ENCODE measurements at places on chromosomes 3 and 15.

DNA sequence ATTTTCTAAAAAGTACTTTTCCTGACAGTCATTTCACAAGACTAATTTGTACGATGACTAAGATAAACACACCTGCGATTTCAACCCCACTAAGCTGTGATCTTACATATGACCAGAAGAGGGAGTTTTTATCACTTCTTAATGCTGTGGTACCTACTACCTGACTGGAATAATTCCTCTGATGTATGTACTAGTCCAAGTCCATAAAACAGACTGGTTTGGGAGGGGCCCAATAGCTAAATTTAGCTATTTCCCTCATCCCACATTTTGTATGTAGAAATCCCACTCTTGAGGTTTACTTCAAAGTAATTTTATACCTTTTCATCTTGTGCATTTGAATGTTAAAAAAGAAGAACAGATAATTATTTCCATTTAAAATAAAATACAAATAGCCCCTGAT, 49.7 kb upstream of the SCAANT1 start:
- no peak for DNase-seq

DNA sequence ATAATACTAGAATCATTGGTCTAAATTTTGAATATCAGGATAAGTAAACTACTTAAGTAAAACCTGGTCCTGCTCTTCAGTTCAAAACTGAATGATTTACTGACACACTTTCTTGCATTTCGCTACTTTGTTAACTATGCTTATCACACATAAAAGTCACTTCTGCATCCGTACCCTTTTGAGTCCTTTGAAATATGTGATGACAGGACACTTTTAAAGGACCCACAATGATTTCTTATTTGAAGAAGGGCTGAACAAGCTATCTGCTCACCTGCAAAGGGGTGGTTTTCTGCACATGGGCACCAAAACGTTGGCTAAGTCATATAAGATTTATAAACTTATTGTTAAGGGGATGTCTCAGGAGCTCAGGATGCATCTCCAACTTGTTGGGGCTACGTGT, 15.0 kb downstream of the GATM start:
- DNase-seq, result no peak

DNA sequence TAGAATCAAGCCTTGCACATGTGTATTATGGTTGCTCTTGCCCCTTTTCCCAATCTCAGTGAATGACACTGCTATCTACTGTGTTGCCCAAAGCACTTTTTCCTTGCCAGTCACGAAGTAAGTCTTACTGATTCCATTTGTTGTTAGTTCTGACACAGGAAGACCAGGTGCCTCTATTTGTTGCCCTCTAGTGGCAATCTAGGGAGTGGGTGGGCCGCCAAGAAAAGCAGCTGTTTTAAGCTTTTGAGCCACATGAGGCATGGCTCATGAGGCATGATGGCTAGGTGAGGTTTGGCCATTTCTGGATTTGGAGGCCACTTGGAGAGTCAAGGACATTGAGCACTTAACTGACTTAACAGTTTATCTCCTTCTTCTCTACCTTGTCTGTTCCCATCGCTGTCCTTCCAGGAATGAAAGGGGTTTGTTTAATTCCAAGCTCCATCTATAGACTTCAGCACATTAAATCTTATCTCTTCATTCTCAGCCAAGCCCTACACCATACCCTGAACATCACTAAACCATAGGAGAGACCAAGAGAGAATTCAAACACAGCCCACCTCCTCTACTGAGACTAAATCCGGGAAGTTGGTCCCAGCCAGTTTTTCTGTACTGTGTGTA, 103.1 kb downstream of the HCN4 start:
- DNase-seq, result peak; percentile 38

GRCh38 chr3:49952924-49953323, 13.0 kb downstream of the RBM6 start:
- DNase-seq, result no peak

DNA sequence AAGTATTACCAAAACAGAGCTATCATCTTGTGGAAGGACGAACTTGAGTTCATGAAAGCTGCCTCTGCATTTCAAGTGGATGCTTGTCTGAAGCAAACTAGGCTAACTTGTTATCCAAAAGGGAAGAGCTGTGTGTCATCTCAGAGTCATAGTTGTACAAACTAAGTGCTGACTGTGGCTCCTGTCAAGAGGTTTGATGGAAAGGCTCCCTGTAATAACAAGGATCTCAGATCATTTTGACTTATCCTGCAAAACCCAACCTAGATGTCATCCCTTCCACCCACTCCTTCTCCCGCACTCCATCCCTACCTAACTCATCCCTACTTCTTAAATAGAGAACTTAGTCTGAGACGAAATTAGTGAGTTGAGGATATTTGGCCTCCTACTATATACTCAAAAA, 110.8 kb downstream of the NR2E3 start:
- DNase-seq, result no peak

DNA sequence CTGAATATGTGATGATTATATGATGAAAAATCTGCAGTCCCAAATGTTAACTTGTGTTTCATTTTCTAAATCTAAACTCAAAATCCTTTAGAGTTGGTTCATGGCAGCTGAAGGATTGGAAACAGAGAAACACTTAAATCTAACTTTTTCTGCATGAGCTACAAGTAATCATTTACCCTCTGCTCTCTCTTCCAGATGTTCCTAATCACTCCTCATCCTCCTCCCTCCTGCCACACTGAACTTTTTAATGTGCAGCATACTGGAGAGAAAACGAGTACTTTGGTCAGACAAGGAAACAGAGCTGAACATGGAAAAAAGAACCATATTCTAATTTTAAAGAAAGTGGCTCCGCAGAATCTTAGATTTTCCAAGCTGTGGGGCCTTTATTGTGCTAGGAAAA, 321.2 kb upstream of the COL8A1 start:
- DNase-seq, result no peak

GRCh38 chr3:29889215-29889614, 608.3 kb downstream of the RBMS3 start:
- DNase-seq, result no peak

GRCh38 chr3:5057272-5057671, 64.8 kb upstream of the ARL8B start:
- no peak for DNase-seq

DNA sequence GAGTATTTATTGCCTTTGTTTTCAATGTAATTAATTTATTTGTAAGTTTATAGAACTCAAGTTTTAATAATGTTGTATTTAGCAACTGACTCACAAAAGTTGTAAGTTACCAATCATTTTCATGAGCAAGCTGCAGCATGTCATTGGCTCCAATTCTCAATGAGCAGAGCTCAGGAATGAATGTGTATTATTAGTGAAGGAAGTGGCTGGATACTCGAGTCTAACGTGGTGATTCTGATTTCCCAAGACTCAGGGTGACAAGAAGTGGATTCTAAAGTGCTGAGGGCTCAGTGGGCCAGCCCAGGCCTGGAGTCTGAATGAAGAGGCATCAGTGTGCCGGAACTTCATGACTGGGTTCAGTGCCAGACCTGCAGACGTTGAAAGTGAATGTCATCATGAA, 39.6 kb downstream of the CLDN11 start:
- DNase-seq, result no peak

DNA sequence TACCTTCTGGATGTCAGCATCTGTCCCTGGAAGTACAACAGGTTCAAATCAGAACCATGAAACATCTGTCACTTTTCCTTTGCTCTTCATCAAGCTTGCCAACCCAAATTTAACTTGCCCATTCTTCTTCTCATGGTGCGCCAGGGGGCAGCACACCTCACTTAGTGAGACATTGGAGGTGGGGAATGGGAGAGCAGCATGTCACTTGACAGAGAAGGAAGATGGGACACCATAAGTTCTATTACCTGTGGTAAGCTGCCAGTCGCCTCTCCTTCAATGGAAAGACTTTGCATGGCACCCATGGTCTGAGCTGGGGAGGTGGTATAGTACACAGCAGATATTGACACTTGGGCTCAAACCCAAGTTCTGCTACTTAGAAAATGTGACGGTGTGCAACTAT, 2.9 kb downstream of the SCN5A start:
- DNase-seq, result no peak

GRCh38 chr15:35690698-35691116, 144.7 kb upstream of the DPH6 start:
- no peak for DNase-seq

DNA sequence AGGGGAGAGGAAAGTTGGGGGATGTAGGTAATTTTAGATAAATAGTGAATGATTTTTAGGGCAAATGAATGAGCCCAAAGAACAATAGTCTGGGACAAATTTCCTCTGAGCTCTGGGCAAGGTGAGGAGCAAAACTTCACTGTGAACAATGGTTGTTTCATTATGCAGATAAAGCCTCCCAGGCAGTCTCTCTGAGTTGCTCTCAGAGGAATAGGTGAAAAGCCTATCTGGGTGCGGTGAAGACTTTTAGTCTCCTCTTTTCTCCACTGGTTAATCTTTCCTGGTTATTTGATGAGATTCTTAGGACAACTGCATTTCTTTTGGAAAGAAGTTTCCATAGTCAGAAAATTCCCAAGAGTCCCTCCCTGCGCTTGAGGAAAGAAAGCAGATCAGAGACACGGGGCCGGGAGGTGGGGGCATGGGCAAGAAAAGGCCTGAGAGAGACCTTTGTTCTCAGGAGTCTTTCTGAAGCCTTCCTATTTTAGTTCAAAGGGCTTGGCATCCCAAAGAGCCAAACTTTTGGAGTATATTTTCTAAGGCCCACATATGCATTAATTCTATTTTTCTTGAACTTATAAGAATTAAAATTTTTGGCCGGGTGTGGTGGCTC, 353.6 kb upstream of the SLCO3A1 start:
- DNase-seq, result no peak

- DNase-seq, result peak; percentile 18
Observed at GRCh38 chr3:53109190-53109589, 21.0 kb downstream of the RFT1 start.

DNA sequence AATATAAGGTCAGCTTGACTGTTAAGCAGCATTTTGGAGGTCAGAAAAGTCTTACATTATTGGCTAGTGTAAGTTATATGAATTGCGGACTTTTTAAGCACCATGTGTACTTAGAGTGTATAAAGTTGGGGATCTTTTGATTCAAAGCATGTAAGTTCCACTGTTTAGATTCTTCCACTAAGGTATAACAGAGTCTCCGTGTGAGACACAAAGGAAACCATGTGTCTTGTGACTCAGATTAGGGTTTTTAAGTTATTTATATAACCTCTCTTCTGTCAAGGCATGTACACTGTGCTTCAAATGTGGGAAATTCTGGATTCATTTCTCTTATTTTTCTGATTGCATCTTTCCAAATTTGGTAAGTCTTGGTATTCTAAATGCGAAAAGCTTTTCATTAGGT, 143.5 kb upstream of the SOX2 start:
- DNase-seq, result no peak

DNA sequence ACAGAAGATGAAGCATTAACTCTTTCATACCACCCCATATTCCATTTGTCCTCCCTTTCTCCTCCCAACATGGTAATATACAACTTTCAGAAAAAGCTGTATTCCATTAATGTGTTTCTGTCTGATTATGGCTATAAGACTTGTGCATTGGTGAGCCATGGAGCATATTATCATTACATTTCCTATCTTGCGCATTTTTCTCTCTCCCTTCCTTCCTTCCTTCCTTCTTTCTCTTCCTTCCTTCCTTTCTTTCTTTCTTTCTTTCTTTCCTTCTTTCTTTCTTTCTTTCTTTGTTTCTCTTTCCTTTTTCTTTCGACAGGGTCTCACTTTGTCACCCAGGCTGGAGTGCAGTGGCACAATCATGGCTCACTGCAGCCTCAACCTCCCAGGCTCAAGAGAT, 25.5 kb upstream of the PDE8A start:
- no peak for DNase-seq

GRCh38 chr3:134357261-134357913, 16.9 kb downstream of the AMOTL2 start:
- no peak for DNase-seq

- DNase-seq, result no peak
Observed at GRCh38 chr15:61106044-61106834, 122.9 kb downstream of the RORA start.

GRCh38 chr3:174083706-174084105, 686.2 kb downstream of the NLGN1 start:
- DNase-seq, result no peak

DNA sequence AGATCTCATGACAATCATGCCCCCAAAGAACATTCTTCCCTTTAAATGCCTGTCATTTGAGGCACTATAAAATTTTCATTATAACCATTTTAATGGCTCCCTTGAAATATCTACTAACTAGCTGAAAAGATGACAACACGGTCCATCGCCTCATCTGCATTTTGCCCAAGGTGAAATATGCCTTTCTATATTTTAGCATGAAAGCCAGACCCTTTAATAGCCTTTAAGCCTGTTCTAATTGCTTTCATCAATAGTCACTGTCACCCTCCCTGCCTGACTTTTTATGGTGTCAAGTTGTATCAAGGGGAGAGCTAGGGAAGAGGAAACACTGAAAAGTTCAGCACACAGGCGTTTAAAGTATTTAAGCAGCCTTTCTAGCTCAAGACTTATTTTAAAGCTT, 144.1 kb upstream of the PRICKLE2 start:
- DNase-seq, result no peak

DNA sequence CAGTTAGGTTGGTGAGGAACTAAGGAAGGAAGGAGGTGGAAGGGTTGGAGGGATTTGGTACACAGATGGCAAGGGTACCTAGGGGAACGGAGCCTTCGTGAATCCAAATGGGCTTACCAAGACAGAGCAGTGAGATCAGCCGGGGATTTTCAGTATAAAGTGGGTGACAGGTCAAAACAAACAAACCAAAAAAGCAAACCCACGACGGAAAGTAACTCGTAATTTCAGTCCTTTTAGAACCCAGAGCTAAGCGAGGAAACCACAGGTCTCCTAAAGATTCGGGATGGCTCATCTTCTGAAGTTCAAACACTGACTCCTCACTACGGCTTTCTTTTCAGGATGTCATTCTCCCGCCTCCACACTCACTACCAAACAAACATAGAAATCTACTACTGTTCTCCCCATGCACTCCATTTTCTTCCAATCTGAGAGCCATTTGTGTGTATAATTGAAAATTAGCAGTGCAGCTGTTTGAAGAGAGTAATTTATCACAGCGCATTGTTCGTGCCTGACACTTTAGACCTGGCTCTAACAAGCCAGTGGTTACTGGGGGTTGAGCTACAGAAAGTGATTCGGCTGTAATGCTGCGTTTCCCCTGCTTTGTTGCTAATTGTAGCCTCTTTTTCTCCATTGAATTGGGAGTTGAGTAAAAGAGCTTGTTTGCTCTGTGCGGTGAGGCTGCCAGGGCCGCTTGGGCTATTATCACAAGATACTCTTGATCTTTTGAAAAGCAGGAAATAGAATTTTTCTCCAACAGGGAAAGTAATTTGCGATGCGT, 64.7 kb upstream of the CCDC39 start:
- DNase-seq, result no peak

GRCh38 chr15:51105430-51106016, 10.8 kb upstream of the TNFAIP8L3 start:
- DNase-seq, result no peak

DNA sequence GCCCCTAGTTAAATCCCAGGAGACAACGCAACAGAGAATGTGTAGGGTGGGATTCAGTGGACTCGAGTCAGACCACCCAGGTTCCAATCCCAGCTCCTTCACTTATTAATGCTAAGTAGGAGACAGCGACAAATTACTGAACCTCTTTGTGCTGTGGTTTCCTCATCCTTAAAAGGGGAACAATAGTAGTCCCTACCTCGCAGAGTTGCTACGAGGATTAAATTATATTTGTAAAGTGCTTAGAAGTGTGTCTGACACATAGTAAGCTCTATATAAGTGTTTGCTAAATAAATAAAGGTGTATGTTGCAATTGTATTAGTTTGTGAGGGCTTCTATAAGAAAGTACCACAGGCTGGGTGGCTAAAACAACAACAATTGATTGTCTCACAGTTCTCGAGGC, 58.0 kb upstream of the PPARG start:
- DNase-seq, result no peak

All from activated naive CD4-positive, alpha-beta T cell treated with anti-CD3 and anti-CD28 coated beads, Interleukin-2, amount 50 U/mL, for 16 hours (primary cell).